ENCODE measurements at places on chromosomes 3 and 15.

GRCh38 chr3:158777161-158777873 is 24.5 kb upstream of the MFSD1 start:
- DNase-seq, result no peak

GRCh38 chr15:48058371-48058770 is 62.4 kb upstream of the SLC24A5 start:
- no peak for DNase-seq

DNA sequence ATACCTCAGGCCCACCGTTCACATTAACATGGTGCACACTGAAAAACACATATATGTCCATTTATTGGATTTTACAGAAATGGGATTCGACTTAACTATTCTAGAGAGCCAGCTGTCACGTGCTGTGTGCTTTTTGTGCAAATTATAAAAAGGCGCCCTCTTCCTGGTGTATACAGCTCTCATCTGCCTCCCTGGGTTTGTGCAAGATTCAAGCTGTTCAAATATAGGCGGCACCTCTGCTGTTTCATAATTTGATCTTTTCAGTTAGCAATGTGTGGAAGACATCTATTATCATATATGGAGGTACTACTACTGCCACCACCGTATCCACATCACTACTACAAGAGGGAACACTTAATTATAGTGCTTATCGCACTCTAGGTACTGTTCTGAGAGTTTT is 187.6 kb downstream of the EBLN2 start:
- no peak for DNase-seq

- no peak for DNase-seq
Measured at GRCh38 chr15:69359722-69360121, 54.4 kb upstream of the KIF23 start.

DNA sequence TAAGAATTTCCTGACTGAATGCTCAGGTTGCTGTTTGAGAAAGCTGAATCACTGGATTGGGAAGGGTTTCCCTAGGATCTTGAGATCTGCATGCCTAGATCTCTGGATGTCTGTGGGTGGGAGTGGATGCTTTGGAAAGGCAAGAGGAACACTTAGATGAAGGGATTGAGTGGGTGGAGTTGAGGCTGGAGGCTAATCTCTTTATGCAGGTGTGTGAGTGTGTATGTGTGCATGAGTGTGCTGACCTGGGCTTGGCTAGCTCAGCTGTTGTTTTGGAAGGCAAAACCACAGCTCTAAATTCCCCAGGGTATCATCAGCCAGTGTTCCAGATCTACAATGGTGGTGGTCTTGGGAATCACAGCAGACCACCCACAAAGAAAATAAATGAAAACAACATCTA is 60.5 kb downstream of the CLDN1 start:
- no peak for DNase-seq

DNA sequence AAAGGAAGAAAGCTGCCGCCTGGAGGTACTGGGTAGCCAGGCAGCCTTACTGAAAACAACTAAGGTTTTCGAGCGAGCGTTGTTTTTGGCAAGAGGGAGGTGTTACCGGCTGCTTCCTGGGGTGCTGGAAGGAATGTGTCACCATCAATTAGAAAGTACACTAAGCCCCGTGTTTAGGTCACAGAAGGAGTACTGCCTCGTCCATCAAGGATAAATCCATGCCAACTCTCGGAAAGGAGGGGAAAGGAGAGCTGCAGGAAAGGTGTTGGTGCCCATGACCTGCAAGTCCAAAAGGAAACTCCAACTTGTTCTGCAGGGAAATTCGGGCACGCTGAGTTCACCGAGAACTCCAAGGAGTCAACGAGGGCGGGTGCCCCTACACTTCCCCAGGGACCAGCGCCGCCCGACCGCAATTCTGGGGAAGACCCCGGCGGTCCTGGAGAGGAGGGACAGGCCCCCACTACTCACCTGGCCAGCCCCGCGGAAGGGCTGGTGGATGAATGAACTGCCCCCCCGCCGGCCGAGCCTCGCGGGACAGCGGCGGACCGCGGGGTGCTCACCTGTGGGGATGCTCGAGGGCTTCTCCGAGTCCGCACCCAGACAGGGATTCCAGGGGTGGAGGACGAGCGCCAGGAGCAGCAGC is 542 bp downstream of the PLOD2 start:
- DNase-seq, result peak; percentile 30

DNA sequence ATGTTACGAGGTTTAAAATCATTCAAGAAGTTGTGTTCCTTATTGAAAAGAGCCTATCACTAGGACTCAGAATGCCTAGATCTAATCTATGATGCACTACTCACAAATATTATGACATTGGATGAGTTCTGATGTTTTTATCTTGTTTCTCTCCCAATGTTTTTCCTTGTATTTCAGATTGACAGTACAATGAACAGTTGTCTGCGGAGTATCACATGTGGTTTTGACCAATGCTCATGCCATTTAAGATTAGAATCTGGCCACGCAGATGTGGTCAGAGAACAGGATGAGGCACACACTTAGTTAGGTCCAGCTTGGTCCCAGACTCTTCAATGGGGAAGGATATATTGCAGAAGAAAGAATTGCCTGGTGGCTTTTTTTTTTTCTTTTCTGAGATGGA is 25.6 kb upstream of the CCDC50 start:
- DNase-seq, result no peak

DNA sequence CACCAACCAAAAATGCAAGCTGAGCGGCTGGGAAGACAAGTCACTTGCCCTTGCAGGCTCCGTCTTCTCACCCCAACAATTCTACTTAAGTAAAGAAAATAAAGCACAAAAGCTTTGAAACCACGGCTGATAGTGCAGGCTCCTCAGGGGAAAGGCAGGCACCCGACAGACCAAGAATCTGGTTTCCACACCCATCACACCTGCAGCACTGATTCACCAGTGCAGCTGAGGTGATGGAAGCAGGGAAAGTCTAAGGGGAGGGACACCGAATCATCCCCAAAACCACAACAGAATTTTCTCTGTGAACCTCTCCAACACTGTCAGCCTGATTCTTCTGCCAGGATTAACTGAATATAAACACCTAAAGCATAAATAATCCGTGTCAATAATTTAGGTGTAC is 62.0 kb upstream of the NSMCE3 start:
- DNase-seq, result no peak

DNA sequence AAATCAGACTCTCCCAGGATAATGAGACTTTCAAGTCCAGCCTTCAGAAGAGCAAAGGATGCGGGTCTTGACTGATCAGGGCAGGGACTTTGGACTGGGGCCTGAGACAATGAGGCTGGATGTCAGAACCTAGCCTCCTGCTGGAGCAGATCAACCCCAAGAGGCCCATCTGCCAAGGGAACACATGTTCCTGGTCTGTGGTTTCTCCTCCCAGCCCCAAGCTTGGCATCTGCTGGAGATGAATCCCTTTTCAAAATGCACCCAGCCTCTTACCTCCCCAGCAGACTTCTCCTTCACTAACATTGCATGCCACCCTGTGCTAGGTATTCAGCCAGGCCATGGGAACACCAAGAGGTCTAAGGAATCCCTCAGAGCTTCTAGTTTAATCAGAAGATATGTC is 43.7 kb upstream of the MFGE8 start:
- no peak for DNase-seq
